Activated CD4-positive, alpha-beta T cell treated with anti-CD3 and anti-CD28 coated beads, Interleukin-2, Interleukin-6, amounts not matched to agents 100 ng/mL and 50 ng/mL, durations not matched to agents 16 hours and 8 hours (primary cell): ENCODE measurements at places on chromosomes 11 and 22.
A peak's percentile ranks its signal among the peaks of the same experiment; 100 is the strongest.

- DNase-seq, result peak; percentile 76
Measured at GRCh38 chr22:39144101-39144767, 8.2 kb downstream of the CBX7 start.

GRCh38 chr11:17805873-17806272 lies 71.3 kb downstream of the KCNC1 start:
- no peak for DNase-seq

GRCh38 chr22:43743929-43744643 lies 68.0 kb downstream of the EFCAB6 start:
- DNase-seq, result no peak

DNA sequence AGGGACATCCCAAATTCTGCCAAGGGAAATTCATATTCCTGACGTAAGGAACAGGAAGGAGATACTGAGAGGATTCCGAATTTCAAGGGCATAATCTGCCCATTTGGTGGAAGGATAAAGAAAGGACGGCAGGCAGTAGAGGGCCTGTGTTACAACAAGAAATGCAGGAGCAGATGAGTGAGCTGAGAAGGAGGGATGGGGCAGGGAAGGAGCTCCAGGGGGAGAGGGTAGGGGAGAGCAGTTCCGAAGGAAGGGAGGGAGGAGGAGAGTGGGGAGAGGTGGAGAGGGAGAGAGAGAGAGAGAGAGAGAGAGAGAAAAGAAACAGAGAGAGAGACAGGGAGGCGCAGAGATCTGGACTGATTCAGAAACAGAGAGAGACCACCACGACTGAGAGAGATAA lies 843 bp downstream of the OPCML start:
- no peak for DNase-seq

DNA sequence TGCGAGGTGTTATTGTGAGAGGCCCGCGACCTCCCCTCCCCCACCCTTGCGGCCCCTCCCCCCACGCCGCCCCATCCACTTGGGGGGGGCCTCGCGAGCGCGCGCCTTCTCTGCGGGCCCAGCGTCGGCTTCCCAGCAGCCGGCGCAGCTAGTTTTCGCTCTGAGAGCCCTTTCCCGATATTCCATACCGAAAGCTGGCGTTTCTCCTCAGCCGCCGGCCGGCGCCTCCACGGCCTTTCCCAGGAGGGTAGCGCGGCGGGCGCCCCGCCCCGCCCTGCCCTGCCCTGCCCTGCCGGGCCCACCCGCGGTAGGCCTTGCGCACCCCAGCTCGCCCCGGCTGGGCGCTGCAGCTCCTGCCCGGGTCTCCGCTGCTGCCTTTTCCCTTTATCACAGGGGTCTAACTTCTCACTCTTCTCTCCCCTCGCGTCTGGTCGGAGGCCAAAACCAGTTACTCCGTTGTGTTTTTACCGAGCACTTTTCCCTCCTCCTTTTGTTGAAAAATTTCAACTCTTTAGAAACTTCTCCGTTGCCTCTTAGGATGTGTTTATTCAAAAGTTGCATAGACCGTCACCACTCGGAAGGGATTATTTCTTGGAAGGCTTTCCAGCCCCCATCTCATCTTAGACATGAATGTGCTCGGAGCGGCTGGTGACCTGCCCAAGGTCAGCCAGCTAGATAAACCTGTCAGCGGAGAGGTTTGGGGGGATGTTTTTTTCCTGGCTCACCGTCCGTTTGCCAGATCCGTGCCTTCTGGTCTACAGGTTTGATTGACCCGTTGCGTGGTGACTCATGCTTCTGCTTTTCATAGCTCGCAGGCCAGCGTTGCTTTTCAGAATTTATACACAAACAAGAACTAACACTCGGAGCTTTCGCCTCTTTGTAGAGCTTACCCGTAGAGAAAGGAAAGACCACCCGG lies 648 bp downstream of the PAFAH1B2 start:
- DNase-seq, result peak; percentile 52
